ENCODE measurements at places on chromosomes 16 and 17. TPM values are rescaled to one million over a fixed set of nuclear protein-coding genes. Genes with fewer than 3 reads are reported as not detected.

DNA sequence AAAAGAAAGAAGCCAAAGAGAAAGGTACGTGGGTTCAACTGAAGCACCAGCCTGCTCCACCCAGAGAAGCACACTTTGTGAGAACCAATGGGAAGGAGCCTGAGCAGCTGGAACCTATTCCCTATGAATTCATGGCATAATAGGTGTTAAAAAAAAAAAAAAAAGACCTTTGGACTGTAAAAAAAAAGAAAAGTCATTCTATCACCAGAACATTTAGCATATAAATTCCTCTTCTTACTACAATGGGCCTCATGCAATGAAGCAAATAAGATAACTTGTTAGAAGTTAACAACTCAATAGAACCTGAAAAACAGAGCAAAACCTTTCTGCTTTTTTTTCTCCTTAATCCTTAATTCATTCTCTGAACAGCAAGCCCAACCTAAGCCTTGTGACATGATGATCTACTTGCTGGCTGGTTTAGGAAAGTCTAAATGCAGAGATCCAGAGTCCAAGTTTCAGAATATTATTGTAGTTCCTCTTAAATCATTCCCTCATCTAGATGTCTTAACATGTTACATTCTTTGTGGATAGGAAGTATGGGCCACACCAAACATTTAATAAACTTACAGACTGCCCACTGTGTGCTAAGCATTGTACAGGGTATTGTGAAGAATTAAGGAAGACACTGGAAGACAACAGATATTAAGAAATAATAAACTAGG is 45.4 kb downstream of the BRCA1 start:
- H3K36me3 ChIP-seq = peaks cover 1% of the 10 kb centered on the region
- no peak overlapping the region for H3K27ac ChIP-seq
- no peaks in the 10 kb centered on the region for H3K4me1 ChIP-seq
- no peak overlapping the region for H3K4me3 ChIP-seq
- DNase-seq = no peak

- no peaks in the 10 kb centered on the region for H3K27me3 ChIP-seq
- no peak overlapping the region for H3K27ac ChIP-seq
- H3K4me1 ChIP-seq = no peaks in the 10 kb centered on the region
- H3K4me3 ChIP-seq = no peak overlapping the region
- no peak for DNase-seq
Observed at GRCh38 chr17:34997355-34997862, 17.1 kb downstream of the LIG3 start.

GRCh38 chr17:20981046-20981920 is 61.5 kb downstream of the USP22 start:
- H3K4me1 ChIP-seq = peaks cover 4% of the 10 kb centered on the region
- no peak overlapping the region for H3K4me3 ChIP-seq

- no peaks in the 10 kb centered on the region for H3K27me3 ChIP-seq
- peak overlapping the region; percentile 88 for H3K27ac ChIP-seq
- no peak for DNase-seq
- H3K36me3 ChIP-seq = peaks cover 2% of the 10 kb centered on the region
Observed at GRCh38 chr17:76252040-76252954, 12.0 kb upstream of the RNF157 start.

DNA sequence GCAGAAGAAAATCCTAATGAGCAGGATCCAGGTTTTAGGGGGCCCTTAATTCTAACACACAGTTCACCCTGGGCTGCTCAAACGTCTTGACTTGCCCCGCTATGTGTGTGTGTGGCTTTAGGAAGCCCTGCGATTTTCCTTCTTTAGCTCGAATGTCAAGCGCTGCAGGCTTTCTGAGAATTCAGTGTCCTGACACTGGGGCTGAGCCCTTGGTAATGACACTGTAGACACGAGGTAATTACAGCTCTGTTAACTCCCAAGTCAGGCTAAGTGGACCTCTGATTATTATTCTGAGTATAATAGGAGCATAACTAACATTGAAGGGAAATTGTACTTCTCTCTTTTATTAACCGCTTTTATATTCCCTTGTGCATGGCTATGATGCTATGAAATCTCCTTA is 202.1 kb downstream of the RBFOX1 start:
- H3K36me3 ChIP-seq = no peaks in the 10 kb centered on the region
- no peak overlapping the region for H3K27ac ChIP-seq
- no peaks in the 10 kb centered on the region for H3K4me1 ChIP-seq
- DNase-seq = no peak
- H3K27me3 ChIP-seq = no peaks in the 10 kb centered on the region

The MYH8 gene
- total RNA-seq = not detected

The MILR1 gene
- total RNA-seq = not detected

- no peak overlapping the region for H3K27ac ChIP-seq
- no peak overlapping the region for H3K4me3 ChIP-seq
- no peaks in the 10 kb centered on the region for H3K27me3 ChIP-seq
- no peaks in the 10 kb centered on the region for H3K4me1 ChIP-seq
- DNase-seq = no peak
Observed at GRCh38 chr17:75823257-75824041, 20.8 kb downstream of the UNC13D start.

DNA sequence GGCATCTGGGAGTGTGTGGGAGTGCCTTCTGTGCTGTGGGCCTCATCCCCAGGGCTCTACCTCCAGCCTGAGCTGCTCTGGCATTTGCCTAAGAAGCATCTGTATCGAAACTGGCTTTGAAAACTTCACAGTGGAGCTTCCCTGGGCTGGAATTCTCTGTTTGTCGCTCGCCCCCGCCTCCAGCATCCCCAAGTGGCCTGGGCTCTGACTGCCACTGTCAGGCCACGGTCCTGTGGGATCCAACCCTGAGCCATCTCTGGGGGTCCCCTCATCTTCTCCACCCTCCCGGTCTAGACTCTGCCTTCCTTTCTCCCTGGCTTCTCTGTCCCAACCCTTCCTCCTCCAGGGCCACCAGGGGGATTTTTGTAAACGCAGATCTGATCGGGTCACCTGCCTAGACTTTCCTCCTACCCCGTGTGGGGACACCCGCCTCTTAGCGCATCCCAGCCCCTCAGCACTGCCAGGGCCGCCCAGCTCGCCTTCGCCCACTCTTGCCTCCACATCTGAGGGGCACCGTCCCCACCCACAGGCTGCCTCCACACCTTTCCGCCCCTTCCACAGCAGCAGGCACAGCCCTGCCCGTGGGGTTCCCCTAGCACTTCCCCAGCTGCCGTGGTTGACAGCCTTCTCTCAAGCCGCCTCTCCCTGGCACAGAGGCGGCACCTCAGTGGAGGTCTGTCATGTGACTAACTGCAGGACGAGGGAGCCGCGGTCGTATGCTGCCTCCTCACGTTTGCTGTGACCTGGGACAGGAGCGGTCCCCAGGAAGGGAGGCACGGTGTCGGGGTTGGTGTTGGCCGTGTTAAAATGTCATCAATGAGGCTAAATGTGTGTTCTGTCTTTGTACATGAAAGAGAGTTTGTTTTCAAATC is 12.0 kb downstream of the TBC1D24 start:
- no peaks in the 10 kb centered on the region for H3K27me3 ChIP-seq
- H3K36me3 ChIP-seq = no peaks in the 10 kb centered on the region
- H3K4me3 ChIP-seq = no peak overlapping the region
- no peak overlapping the region for H3K27ac ChIP-seq
- no peak for DNase-seq

The OGFOD3 gene
- 31.3 TPM for total RNA-seq

All from progenitor cell of endocrine pancreas (in vitro differentiated cells).